Activated CD4-positive, alpha-beta T cell treated with anti-CD3 and anti-CD28 coated beads, Interleukin-2, amount 50 U/mL, for 4 hours (primary cell): ENCODE measurements at places on chromosomes 5 and 9.
A peak's percentile ranks its signal among the peaks of the same experiment; 100 is the strongest.

GRCh38 chr5:172777881-172778814, 7.2 kb upstream of the DUSP1 start:
- DNase-seq = no peak

DNA sequence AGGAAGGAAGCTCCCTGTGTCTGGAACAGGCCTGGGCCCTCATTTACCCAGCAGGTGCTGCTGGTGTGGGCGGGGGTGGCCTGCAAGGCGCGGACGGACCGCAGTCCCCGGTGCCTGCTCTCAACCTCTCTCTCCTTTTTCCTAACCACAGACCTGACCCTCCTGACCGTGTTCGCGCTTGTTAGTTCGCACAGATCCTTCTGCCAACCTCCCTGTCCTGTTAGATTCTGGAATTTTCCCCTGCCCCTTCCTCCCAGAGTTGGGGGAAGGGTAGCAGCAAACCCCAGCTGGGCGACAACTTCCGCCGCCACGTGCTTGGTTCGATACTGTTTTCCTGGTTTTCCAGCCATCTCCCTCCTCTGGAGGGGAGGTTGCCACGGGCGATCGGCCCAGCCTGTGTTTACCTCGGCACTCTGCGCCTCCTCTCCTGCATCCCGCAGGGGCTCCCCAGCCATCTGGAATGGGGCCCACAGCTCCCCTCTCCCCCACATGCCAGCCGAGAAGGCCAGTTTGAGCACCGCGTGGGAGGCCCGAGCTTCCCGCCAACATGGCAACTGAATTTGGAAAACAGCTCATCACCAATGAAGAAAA, 70.8 kb upstream of the UNC5A start:
- DNase-seq = no peak

DNA sequence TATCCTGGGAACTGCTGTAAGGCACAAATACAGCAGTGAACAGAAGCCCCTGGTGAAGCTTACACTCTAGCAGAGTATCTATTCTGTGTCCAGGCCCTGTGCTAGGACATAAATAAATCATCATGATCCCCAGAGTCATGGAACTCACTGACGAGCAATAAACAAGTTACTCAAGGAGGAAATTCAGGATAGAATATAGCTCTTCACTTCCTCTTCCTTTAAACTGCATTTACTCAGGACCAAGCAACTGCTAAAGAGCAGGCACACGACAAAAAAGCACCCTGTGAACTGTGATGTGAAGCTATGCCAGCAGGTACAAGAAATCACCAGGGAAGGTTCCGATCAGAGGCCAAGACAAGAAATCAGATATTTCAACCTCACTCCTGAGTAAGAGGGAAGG, 47.8 kb upstream of the NR5A1 start:
- no peak for DNase-seq

GRCh38 chr5:147384346-147385193, 125.3 kb downstream of the DPYSL3 start:
- DNase-seq = no peak

DNA sequence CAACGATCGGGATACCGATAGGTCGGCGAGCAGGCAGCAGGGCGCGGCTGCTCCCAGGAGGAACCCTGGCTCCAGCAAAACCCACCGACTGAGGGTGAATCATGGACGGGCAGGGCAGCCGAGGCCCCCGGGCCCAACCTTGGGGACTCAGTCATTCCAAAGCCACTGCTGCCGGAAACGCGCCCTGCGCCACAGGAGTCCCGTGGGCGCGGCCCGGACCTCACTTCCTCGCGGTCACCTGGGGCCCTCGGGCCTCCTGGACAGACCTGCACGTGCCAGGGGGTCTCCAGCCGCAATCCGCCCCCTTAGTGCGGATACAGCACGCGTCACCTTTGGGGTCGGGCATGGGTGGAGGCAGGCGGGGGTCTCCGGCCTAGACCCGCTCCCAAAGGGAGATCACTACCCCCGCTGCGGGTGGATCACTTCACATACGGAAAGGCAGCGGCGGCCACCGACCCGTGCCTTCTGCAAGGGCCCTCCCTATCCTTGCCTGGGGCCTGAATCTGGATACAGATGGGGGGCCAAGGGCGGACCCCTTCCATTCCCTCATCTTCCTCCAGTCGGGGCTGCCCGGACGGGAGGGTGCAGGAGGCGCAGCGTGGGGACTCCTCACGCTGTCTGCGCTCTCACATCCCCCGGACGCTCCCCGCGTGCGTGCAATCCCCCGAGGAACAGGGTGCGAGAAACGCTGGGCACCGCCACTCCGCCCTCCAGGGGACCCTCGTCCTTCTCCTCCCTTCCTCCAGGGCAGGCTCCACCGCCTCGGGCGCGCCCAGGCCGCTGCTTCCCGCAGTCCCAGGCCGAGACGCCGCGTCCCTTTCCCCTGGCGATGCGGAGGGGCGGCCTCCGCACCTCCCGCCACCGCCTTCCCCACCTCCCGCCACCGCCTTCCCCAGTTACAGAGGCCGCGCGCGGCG, 586 bp downstream of the TXN start:
- peak; percentile 25 for DNase-seq
